ENCODE measurements at places on chromosomes 11 and 22.

DNA sequence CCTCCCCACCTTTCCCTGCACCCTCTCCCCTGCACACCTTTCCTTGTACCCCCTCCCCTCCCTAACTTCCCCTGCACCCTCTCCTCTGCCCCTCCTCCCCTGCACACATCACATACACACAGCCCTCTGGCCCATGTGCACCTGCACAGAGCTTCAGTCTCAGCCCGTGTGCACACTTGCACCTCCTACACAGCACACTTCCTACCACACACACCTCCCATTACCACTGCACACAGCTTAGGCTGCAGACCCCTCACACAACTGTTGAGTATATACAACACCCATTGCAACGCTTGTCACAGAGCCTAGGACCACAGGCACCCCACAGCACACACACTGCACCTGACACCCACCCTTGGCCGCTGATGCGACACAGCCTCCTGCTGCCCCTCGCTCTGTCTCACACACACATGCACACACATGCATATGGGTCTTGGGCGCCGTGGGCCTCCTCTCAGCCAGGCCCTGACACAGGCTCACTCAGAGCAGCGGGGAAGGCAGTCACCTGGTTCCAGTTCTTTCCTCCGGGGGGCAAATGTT, 411 bp downstream of the SIGIRR start:
- no peak for DNase-seq

DNA sequence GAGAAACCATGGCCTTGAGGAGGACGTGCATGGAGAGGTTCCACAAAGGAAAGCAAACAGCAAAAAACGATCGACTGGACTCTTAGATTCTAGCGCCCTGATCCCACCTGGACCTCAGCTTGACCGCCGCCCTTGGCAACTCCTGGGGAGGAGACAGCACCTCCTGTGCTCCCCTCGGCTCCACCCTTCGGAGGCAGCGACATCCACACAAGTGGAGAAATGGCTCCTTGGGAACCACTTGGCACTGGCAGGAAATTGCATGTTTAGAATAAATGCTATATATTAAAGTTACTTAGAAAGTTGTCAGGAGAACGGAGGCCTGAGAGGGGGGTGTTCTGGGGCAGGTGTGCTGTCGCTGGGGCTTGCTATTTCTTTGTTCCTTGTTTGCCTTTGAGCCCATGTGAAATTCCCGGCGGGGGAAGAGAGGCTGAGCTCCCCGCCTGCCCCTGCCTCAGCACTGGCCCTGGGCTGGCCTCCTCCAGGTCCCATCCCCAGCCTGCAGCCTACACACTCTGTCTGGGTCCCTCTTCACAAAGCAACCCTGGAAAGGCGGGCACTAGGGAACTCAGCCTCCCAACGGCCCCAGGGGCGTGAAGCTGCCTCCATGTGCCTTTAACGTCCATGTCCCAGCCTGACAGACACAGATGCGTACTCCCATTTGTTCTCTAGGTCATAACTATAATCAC, 395.3 kb downstream of the BRD1 start:
- no peak for DNase-seq

DNA sequence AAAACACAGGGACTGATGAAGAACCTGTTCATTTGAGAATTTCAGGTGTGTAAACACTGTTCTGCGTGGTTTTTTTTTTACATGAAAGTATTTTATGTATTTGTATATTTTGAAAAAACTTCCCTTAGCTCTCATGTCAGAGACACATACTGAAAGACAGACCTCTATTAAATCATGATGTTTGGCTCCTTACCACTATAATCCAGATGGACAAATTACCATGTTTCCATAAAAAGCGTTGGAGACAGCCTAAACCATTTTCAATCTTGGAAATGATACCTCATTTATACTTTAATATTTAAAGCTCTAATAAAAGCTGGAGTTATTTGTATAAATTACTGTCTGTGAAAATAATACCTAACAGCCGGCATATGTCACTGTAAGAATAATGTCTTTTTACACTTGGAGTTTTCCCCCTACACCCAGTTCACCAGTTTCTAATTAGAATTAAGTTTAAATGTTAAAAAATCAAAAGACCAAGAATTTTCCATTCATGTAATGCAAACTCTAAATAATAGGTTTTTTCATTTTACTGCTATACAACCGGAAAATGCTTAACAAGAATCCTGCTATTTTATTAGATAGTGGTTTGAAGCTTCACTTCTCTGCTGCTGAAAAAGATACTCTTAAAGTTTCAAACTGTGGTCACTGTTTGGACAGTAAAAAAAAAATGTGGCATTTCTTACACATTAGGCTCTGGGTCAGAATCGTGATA, 30.8 kb downstream of the APLP2 start:
- DNase-seq = no peak

DNA sequence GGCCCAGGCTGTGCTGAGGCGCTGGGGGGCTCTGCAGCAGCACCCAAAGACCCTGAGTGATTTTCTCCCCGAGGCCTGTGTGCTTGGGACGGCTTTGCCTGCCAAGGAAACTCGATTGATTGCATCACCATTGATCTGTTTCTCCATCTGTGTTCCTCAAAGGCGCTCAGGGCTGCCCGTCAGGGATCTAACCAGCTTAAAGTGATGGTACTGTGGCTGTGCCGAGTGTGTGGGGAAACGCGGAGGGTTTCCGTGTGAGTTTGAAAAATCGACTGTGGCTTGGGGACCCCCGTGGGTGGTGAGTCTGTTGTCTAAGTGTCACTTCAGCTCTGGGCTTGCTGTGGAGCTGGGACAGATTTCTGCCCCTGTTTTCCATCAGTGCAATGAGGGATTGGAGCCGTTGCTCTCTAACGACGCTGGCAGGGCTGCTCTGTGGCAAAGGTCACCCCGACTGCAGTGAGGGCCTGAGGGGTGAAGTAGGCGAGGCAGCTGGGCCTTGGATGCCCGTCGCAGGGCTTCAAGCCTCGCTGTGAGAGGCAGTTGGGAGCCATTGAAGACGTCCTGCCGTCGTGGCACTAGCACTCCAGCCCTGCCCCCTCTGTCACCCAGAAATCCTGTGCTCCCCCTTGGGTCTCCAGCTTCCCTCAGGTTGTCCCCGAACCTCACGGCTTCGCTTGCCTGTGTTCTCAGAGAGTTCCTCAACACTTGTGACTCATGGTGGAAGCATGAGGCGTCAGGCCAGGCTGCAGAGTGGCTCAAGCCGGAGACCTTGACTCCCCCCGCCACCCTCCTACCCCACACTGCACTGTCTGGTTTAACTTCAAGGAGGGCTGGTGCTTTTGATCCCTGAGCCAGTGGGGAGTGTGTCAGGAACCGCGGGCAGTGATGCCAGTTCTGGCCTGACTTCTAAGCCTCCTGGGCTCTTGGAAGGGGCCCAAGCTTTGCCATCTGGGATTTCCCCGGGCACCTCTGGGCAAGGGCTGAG, 21.8 kb downstream of the CACNA1I start:
- no peak for DNase-seq

GRCh38 chr11:85666687-85667086, 1.8 kb upstream of the CREBZF start:
- no peak for DNase-seq

All from activated CD4-positive, alpha-beta T cell treated with anti-CD3 and anti-CD28 coated beads, Interleukin-2, amount 50 U/mL, for 24 hours (primary cell).